ENCODE measurements at places on chromosomes 1 and 21. TPM values are rescaled to one million over a fixed set of nuclear protein-coding genes. Genes with fewer than 3 reads are reported as not detected.

DNA sequence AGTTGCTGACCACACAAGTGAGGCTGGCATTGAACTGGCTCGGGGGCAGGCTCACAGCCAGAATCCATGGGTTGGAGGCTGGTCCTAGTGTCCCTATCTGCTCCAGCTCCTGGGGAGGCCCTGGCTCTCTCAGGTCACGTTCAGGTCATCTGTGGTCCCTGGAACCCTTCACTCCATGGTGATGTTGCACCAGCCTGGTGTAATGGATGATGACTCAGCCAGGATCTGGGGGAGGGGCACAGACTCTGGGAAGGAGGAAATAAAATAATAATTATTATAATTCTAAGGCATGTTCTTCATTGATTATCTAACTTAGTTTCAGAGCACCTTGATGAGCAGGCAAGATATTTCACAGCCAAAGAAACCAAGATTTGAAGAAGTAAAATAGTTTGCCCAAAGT lies 26.6 kb upstream of the FCRL4 start:
- DNase-seq, result no peak

DNA sequence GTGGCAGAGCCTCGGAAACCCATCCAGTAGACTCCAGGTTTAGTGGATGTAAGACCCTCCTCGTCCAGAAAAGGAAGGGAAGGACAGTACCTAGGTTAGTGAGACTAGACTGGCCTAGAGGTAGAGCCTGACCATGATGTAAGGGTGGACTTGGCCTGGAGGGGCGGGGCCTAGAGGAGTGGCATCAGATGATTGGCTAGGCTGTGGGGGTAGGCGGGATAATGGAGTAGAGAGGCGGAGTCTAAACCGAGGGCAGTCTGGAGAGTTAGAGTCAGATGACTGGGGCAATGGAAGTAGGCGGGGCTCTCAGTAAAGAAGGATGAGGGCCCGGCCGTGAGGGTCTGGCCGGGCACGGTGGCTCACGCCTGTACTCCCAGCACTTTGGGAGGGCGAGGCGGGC lies 70.1 kb downstream of the EPHB2 start:
- peak; percentile 39 for DNase-seq

DNA sequence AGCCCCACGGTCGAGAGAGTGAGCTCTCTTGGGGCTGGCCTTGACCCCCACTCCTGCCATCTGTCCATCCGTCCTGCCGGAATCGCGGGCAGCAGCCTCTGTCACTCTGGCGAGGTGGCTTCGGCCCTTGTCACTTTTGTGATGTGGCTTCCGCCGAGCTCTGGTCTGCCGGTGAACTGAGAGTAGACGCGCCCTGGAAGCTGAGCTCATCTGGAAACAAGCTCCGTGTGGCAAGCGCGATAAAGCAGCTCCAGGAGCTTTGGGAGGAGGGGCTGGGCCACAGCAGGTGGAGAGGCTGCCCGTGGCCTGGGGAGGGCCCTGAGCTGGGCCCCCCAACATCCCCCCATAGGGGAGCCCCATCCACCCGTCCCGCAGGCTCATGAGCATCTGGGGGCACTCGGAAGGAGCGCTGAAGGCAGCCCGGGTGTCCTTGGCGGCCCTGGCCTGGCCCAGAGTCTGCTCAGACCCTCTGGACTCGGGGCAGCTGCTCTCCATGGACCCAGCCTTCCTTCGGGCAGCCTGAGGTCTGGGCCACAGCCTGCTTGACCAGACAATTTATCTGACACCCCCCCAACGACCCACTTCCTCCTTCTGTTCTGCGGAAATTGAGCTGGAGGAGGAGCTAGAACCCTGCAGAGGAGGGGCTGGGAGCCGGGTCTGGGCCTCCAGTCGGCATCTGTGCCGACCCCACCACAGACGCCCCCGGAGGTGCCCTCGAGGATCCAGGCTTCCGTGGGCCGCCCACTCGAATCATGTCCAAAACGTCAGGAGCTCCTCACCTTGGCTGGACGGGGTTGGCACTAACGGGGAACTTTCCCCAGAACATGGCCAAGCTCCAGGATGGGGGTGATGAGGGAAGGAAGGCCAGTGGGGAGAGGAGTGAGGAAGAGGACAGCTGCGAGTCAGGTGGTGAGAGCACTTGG lies 59.1 kb downstream of the SLC19A1 start:
- no peak for DNase-seq

DNA sequence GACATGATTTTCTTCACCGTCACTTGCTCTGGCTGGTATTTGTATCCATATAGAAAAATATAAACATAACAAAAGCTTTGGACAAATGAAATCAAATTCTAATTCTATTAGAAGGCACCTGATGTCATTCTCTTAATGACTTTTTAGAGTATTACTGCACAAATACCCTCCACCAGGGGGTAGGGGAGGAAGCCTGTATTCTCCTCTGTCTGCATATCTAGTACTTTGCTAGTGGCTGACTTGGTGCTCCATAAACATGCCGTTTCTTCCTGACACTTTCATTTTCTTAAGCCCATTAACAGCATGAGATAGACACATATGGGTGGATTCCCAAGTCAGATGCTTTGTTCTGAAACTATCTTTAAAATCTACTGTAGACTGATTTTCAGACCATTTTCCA lies 20.6 kb upstream of the KCNJ15 start:
- peak; percentile 68 for DNase-seq

DNA sequence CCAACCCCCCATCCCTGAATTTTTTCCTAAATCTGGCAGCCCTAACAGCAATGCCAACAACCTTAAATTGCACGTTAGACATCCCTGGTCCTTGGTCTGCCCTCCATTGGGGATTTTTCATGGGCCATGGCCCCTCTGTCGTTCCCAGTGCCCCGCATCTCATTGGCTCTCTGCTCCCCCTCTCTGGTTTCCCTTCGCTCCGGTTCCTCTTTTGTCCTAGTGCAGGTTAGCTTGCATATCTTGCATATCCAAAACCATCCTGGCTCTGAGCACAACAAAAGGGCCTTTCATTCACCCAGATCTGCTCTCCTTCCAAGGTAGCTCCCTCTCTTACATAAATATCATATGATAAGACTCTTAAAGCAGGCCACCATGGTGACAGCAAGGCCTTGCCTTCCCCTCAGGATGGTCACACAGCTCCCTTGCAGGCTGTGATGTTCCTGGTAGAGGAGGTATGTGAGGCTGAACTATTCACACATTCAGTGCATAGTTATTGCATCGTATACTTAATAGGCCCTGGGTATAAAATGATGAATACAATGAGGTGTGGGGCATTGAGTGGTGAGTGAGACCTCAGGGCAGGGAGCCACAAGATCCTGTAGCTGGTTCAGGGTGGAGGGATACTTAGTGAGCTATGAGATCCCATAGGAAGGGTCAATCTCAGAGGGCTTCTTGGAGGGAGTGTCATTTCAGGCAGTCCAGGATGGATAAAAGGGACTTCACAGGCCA lies 45.2 kb downstream of the TENT5C start:
- DNase-seq, result no peak

GRCh38 chr1:6724517-6725141 lies 23.0 kb upstream of the DNAJC11 start:
- DNase-seq, result peak; percentile 84

- DNase-seq, result no peak
These were observed 510.4 kb upstream of the ZP4 start for GRCh38 chr1:238401144-238401543.

- peak; percentile 36 for DNase-seq
These were observed 507 bp downstream of the AK5 start for GRCh38 chr1:77282187-77282865.

- no peak for DNase-seq
These were observed 414.3 kb downstream of the SETD4 start for GRCh38 chr21:35645991-35646390.

- DNase-seq, result peak; percentile 79
These were observed 5.7 kb downstream of the FHL3 start for GRCh38 chr1:37999430-38000232.

SPATA45 gene
- total RNA-seq, result not detected
